ENCODE measurements at places on chromosomes 5 and 9.

- no peak for DNase-seq
These were observed 221.0 kb downstream of the ESM1 start for GRCh38 chr5:54764102-54765090.

DNA sequence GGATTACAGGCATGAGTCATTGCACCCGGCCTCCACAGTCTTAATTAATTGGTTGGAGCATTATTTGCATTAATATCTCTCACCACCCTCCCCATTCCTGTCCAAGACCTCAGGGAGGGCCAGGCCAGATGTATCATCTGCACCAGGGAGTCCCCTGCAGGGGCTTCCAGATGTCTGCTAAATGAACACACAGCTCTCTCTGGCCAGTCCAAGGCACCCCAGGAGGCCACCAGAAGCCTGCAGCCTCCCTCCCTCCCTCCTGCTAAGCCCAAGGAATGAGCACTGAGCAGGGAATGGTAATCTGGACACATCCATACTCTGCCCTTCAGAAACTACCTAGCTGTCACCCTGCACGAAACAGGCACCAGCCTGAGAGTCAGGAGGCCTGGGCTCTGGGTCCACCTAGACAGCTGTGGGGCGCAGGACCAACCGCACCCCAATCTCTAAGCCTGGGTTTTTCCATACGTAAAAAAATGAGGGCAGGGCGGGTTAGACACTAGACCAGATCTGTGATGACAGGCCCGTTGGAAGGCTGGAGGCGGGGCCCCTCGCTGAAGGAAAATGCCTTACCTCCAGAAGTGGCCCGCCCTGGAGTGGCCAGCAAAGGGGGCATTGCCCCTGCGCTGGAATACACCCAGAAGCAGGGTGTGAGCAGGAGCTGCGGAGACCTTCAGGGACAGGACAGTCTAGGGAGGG, 8.3 kb downstream of the CIZ1 start:
- DNase-seq, result no peak

GRCh38 chr9:125987420-125987819, 240.2 kb downstream of the PBX3 start:
- no peak for DNase-seq

GRCh38 chr9:134664446-134664845, 22.8 kb downstream of the COL5A1 start:
- no peak for DNase-seq

GRCh38 chr9:34777666-34778065, 67.7 kb upstream of the CCL21 start:
- DNase-seq, result no peak

DNA sequence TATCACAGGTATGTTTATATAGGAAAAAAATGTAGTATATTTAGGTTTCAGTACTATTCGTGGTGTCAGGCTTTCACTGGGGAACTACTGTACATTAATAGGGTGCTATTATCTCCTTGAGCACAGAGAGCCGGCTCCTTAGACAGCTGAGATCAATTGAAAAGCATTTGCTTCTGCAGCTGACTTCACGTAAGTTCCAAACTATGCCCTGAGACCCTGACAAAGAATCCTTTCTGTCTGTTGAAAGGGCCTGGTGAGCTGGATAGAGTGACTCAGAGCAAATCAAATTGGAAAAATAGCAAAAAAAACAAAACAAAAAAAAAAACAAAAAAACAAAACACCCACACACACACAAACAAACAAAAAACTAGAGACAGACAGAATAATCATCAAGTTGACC, 652.0 kb downstream of the MTRR start:
- DNase-seq, result no peak

DNA sequence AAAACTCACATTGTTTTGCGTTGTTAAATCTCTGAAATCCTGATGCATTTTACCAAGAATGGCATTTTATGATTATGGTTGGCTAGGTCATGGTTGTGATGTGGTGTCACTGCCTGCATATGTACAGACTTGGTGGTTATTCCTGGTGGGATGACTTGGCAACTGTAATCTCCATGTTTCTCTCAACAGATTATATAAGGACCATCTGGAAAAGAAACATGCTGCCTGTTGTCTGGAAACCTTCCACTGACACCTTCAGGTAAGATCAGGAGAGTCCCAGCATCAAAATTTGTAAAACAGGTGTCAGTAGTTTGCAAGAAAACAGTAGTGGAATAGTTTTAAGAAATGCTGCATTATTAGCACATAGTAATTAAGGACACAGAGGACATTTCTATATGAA, 3.0 kb upstream of the ACER2 start:
- DNase-seq, result no peak

- DNase-seq, result no peak
These were observed 168.1 kb downstream of the KDM4C start for GRCh38 chr9:6925836-6926235.

DNA sequence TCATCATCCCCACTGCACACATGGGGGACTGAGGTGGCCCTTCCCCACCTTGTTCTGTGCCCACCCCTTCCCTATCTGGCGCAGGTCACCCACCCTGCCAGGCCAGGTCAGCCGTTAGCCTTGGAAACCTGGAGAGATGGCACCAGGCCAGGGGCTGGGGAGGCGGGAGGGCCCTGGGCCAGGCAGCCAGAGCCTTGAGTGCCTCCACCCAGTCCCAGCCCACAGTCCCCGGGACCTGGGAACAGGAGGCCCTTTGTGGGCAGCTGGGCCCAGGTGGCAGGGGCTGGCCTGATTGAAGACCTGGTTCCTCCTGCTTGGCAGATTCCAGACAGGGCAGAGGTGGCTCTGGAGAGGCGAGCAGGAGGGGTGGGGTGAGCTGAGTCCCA, 70.6 kb downstream of the LRSAM1 start:
- DNase-seq, result no peak

Measured in LoVo (cell line).